NCI-H1417 treated with DMSO at 0.1 percent for 48 hours (cell line): ENCODE measurements at places on chromosomes 5 and 9.

GRCh38 chr5:112862085-112862484 is 998 bp downstream of the SRP19 start:
- no peak for DNase-seq

GRCh38 chr9:135486267-135487065 is 6.9 kb downstream of the PPP1R26 start:
- DNase-seq, result no peak

DNA sequence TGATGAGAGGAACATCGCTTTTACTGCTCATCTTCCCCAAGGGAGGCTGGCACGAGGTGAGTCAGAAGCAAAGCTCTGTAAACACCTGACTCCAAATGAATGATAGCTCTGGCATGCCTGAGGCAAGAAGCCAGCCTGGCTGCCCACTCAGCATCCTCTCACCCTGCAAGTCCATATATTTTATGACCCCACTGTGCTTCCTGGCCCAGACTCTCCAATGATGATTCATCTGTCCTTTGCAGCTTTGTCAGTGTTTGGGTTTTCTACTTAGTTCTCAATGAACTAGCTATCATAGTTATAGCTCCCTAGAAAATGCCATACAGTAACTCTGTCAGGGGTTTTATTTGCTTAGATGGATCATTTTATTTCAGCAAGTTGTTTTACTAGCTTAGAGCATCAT is 52.1 kb upstream of the FSTL4 start:
- no peak for DNase-seq

DNA sequence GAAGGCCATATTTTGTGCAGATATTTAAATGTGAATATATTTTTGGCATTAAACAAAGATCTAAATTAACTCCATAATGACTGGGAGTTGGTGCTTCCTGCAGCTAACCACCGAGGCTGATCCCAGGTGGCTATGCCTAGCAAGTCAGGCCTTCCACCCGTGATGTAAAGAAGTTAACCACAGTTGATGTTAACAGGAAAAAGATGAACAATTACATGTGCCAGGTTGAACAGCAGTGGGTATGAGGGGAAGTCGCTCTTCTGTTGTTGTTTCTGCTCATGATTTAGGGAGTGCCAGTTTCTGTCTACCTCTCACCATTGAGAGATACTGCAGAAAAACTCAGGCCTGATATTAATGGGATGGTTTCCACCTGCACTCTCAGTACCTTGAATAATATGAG is 334.3 kb downstream of the EBF1 start:
- no peak for DNase-seq

- no peak for DNase-seq
These were observed 4.8 kb upstream of the IFNA8 start for GRCh38 chr9:21404146-21404545.

GRCh38 chr9:128419061-128419925 is 1.4 kb upstream of the CERCAM start:
- no peak for DNase-seq

GRCh38 chr5:151868451-151868850 is 56.2 kb downstream of the GLRA1 start:
- DNase-seq, result no peak
